Activated T-cell treated with anti-CD3 and anti-CD28 coated beads for 24 hours (primary cell): ENCODE measurements at places on chromosomes 16 and 17.

DNA sequence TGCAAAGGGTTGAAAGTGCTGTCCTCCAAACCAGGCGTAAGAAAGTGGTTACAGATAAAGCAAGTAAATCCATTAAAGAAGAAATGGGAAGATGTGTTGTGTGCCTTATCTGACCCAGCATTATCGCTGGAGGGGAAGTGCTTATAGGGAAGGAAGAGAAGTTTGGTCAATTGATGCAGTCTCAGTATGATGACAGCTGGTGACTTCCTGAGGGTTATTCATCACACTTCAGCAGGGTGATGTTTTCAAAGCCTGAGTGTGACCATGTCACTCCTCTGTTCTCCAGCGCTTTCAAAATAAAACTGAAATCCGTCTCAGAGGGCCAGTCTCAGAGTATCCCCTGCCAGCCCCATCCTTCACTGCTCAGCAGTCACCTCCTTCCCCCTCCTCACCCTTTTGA lies 505.4 kb upstream of the RBFOX1 start:
- DNase-seq, result no peak

- DNase-seq, result no peak
Observed at GRCh38 chr16:4703906-4704305, 10.5 kb downstream of the NUDT16L1 start.

DNA sequence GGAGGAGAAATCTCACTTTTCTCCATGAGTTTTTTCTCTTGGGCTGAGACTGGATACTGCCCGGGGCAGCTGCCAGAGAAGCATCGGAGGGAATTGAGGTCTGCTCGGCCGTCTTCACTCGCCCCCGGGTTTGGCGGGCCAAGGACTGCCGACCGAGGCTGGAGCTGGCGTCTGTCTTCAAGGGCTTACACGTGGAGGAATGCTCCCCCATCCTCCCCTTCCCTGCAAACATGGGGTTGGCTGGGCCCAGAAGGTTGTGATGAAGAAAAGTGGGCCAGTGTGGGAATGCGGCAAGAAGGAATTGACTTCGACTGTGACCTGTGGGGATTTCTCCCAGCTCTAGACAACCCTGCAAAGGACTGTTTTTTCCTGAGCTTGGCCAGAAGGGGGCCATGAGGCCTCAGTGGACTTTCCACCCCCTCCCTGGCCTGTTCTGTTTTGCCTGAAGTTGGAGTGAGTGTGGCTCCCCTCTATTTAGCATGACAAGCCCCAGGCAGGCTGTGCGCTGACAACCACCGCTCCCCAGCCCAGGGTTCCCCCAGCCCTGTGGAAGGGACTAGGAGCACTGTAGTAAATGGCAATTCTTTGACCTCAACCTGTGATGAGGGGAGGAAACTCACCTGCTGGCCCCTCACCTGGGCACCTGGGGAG lies 19.1 kb downstream of the NGFR start:
- DNase-seq, result no peak

- DNase-seq, result peak; percentile 21
Observed at GRCh38 chr17:58084317-58084981, 1.2 kb downstream of the DYNLL2 start.

DNA sequence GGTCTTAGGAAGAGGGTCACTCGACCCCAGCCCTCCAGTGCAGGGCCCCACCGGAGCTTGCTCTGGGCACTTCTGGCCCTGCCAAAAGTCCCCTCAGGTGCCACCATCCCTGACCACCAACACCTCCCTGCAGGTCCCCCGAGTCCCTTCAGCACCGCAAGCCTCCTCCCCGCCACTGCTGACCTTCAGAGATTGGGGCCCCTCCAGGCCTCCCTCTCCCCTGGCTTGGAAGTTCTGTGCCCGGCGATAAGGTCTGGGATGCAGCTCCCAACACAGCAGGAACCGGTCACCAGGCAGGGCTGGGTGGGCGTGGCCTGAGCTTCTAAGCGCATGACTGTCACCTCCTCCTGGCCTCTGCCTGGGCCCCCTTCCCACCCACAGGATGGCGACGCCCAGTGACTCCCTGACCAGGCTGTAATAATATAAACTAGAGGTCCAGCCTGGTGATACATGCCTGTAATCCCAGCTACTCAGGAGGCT lies 11.2 kb downstream of the PIEZO1 start:
- no peak for DNase-seq

- no peak for DNase-seq
Observed at GRCh38 chr16:18950469-18951185, 24.4 kb upstream of the SMG1 start.

GRCh38 chr17:66695098-66695497 lies 139.8 kb upstream of the CACNG5 start:
- no peak for DNase-seq

DNA sequence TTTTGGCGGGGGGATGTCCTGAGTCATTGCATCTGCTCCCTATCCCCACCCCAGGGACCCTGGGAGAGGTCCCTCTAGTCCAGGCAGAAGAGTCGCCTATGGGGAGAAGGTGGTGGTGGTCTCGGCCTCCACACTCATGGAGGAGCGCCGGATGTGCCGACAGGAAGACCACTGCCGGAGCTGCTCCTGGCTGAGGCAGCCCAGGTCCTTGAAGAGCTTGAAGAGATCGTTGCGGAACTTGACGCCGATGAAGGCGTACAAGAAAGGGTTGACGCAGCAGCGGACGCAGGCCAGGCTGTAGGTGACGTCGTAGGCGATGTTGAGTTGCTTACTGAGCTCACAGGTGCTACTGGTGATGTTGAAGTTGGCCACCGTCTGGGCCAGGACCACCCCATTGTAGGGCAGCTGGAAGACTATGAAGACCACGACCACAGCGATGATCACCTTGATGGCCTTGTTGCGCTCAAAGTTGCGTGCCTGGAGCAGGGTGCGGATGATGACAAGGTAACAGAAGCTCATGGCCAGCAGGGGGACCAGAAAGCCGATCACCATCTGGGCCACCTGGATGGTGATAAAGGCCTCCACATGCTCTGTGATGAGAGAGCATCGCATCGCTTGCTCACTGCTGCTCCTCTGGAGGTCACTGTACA lies 10.5 kb downstream of the CCR7 start:
- DNase-seq, result no peak

GRCh38 chr16:87056083-87056482 lies 261.1 kb downstream of the C16orf95 start:
- DNase-seq, result no peak

GRCh38 chr16:35752012-35752772 lies 2292.8 kb downstream of the TP53TG3F start:
- DNase-seq, result no peak

DNA sequence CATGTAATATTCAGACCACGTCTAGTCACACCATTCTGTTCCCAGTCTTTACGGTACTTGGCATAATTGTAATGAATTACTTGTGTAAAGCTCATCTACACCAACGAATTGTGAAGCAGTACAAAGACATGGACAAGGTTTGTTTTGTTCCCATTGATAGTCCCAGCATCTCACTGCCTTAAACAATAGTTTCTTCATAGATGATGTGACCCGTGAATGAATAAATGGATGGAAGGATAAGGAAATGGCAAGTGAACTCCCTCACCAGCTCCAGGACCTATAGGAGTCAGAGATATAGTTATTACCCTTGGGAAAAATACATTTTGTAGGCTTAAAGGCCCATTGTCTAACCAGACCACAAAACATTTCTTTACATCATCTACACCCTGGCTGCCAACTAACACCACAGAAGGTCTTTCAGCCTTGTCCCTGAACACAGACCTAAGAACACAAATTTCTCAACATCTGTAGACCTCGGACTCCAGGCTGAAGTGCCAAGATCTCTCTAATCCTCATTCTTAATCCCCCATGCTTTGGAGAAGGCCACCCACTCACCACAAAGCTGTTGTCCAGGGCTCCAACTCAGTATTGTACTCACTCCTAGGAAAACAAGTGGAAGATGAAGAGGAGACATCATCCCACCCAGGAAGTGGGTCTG lies 38.2 kb downstream of the MAF start:
- no peak for DNase-seq

DNA sequence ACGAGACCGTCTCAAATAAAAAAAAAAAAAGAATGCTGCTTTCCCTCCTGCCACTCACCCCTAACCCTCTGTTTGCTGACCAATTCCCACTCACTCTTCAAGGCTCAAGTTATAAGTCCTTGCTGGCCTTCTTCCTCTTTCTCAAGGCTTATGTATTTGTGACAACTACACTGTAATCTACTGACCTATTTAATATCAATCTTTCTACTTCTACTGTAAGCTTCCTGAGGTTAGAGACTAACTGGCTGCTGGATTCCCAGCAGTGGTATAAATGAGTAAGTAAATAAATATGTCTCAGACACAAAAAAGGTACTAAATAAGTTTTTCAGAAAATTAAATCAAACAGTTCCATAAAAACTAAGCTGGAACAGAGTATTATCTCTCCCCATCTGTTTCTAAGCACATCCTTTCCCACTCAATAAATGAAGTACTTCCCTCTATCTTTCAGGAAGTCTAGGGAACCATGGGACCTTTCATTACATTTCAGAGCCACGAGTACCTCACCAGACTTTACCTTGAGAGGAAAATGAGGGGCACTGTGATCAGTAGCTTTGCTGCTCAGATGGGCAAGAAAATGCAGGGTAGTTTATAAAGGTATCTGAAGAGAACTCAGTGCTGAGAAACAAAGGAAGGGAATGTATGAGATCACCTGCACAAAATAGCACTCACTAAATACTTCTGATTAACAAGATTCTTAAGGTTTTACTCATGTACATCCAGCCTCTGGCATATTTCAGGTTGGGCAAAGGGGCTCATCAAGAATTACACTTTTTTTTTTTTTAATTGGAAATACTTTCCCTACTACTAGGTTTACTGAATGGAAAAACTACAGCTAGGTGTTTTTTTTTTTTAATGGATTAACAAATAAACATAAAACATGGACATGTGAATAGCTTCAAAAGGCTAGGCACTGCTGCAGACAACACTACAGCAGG lies 10.8 kb downstream of the SSH2 start:
- no peak for DNase-seq

GRCh38 chr17:82065193-82065637 lies 389 bp downstream of the DUS1L start:
- DNase-seq, result no peak

- no peak for DNase-seq
Observed at GRCh38 chr16:56797861-56798260, 67.1 kb upstream of the SLC12A3 start.

- no peak for DNase-seq
Observed at GRCh38 chr17:1244606-1245012, 25.6 kb upstream of the BHLHA9 start.

DNA sequence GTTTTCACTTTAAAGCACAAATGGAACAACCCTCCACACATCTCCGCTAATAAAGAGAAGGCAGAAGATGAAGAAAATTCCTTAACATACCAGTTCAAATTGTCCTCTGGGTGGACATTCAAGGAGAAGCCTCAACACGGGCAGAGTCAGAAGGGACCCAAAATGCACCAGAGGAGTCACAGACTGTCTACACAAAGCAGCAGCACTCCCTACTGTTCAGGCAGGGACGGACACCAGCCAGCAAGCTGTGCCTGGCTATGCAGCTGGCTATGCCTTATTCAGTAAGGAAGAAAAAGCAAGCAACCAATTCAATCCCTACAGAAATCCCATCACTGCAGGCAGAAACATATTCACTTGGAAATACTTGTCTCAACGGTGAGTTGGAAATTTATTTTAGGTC lies 8.1 kb downstream of the DNAJC7 start:
- no peak for DNase-seq

- no peak for DNase-seq
Observed at GRCh38 chr17:71472809-71473789, 647.7 kb upstream of the SOX9 start.

DNA sequence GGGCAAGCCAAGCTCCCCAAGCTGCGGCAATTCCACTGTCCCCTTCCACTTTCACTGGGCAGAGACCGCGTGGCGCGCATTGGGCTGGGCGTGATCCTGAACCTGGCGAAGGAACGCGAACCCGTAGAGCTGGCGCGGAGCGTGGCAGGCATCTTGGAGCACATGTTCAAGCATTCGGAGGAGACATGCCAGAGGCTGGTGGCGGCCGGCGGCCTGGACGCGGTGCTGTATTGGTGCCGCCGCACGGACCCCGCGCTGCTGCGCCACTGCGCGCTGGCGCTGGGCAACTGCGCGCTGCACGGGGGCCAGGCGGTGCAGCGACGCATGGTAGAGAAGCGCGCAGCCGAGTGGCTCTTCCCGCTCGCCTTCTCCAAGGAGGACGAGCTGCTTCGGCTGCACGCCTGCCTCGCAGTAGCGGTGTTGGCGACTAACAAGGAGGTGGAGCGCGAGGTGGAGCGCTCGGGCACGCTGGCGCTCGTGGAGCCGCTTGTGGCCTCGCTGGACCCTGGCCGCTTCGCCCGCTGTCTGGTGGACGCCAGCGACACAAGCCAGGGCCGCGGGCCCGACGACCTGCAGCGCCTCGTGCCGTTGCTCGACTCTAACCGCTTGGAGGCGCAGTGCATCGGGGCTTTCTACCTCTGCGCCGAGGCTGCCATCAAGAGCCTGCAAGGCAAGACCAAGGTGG lies 9.8 kb downstream of the SARM1 start:
- DNase-seq, result no peak

DNA sequence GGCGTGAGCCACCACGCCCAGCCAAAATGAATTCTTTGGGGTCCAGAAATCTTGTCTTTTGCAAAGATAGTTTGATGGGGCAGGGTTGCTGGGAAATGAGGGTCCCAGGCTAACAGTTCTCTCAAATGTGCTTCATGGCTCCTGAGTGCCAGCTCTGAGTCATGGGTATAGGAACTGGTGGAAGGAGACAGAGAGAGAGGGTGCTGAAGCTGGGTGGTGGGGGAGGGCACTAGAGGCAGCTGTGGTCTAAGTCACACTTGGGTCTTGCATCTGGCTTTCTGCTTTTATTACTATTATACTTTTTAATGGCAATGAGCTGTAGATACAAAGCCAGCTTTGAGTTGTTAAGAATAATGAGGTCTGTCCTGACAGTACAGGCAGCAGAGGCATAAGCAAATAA lies 54.6 kb downstream of the PRKCA start:
- DNase-seq, result no peak

DNA sequence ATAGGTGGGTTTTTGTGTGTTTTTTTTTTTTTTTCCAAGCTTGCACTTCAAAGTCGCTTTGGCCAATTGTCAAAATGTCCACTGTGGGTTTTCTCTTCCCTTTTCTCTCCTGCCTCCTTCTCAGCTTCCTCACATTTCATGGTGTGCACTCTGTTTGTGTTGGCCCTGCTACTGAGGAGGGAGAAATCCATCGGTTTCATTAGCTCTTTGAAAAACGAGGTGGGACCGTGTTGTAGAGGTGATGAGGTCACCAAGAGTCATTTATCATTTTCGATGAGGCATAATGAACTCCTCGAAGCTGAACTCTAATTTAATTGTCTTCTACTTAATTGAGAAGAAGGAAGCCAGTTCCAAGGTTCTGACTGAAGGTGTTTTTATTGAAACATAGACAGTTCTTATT lies 174.4 kb upstream of the TOX3 start:
- no peak for DNase-seq

GRCh38 chr16:49382916-49383315 lies 9.3 kb downstream of the C16orf78 start:
- DNase-seq, result no peak
